ENCODE measurements at places on chromosomes 7 and 10. TPM values are rescaled to one million over a fixed set of nuclear protein-coding genes. Genes with fewer than 3 reads are reported as not detected.

Gene SHH
- 13.8 TPM for total RNA-seq

- DNase-seq, result no peak
Observed at GRCh38 chr7:43164757-43165156, 52.3 kb downstream of the HECW1 start.

- DNase-seq, result no peak
Observed at GRCh38 chr10:114561008-114561523, 97.0 kb downstream of the ABLIM1 start.

- DNase-seq, result peak; percentile 64
Observed at GRCh38 chr7:14457568-14458453, 444.7 kb downstream of the DGKB start.

Gene LRRC18
- 0.32 TPM for total RNA-seq
